ENCODE measurements at places on chromosomes 2 and 18.

DNA sequence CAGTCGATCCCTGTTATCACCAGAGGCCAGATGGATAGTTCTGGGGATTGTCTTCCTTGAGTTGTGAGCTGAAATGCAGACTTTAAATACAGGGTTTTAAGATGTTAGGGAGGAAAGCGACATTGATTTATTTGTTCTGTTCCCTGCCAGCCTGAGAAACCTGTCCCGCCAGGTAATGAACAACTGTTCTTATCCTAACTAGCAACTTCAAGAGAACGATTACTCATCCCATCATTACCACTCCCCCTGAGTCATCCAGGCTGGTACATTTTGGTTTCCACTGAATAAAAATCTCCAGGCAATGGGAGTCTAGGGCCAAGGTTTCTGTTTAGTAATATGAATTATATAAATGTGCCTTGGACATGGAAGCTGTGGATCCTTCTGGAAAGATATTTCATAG is 131.2 kb downstream of the LYPD6B start:
- no peak for DNase-seq

DNA sequence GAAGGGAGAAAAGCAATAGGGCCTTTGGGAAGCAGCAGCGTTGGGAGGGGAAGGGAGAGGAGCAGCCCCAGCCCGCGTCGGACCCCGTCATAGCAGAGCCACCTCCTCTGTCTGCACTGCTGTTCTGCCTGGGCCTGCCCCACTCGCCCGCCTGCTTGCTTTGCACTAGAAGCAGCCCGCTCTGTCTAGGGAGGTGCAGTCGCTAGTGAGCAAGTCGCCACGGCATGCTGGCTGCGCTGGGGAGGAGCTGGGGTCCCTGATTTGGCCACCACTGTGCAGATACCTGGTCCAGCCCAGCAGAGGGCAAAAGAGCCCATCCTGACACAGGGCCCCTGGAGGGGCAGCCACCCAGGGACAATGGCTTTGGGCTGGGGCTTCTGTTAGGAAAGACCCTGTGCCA is 8.0 kb upstream of the TMEM214 start:
- no peak for DNase-seq

- no peak for DNase-seq
Measured at GRCh38 chr2:119214453-119215037, 9.1 kb upstream of the STEAP3 start.

- DNase-seq = no peak
Measured at GRCh38 chr18:11050966-11051365, 98.4 kb downstream of the PIEZO2 start.

- DNase-seq = no peak
Measured at GRCh38 chr2:40037303-40037702, 258.2 kb upstream of the THUMPD2 start.

- no peak for DNase-seq
Measured at GRCh38 chr2:209499069-209499468, 75.2 kb downstream of the MAP2 start.

DNA sequence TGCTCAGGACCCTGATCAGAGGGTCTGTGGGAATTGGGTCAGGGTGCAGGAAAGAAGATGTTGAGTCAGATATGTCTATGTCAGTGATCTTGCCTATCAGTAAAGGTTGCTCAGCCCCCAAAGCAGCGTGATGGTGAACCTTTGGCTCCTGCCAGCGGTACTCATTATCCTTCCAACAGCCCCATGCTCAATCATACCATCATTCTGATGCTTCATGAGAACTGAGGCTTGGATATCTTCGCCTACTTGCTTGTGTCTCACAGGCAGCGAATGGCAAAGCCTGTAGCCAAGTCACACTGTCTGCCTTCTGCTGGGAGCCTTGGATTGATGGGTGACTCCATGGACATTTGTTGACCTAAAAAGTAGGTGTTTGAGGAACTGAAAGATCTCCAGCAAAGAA is 19.0 kb upstream of the TMEM214 start:
- no peak for DNase-seq

DNA sequence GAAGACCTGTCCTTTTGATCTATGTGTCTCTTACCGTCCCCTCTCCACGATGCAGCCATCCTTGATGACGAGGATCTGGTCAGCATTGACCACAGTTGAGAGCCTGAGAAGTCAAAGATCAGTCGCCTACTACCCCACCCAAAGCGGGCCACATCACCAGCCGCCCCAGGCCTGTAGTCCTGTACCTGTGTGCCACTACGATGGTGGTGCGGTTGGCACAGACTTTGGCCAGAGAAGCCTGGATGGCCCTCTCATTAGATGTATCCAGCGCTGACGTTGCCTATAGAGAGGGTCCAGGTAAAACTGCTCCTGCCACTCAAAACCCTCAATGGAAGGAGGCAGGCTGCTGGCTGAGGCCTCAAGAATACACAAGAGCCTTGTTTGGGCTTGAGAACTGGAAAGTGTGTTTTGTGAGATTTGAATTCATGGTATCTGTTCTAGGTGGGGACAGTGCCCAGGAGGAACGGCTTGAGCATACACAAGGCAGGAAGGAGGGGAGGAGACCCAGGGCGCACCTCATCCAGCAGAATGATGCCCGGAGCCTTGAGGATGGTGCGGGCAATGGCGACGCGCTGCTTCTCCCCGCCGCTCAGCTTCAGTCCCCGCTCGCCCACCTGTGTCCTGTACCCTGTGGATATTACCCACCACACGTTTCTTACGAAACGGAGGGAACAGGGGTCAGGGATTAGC is 3.8 kb downstream of the ZFAND2B start:
- no peak for DNase-seq

DNA sequence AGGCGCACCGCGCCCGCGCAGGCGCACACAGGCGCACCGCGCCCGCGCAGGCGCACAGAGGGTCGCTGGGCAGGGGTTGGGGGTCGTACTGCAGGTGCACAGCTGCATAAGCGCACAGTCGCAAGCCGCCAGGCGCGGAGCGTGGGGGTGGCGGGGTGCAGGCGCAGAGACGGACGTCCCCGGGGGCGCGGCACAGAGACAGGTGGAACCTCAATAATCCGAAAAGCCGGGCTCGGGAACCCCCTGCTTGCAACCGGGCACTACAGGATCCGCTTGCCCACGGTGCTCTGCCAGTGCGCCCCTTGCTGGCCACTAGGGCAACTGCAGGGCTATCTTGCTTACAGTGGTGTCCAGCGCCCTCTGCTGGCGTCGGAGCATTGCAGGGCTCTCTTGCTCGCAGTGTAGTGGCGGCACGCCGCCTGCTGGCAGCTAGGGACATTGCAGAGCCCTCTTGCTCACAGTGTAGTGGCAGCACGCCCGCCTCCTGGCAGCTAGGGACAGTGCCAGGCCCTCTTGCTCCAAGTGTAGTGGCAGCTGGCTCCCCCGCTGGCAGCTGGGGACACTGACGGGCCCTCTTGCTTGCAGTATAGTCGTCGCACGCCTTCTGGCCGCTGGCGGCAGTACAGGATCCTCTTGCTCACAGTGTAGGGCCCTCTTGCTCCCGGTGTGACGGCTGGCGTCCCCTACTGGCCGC is 34.9 kb downstream of the FAM110C start:
- no peak for DNase-seq

DNA sequence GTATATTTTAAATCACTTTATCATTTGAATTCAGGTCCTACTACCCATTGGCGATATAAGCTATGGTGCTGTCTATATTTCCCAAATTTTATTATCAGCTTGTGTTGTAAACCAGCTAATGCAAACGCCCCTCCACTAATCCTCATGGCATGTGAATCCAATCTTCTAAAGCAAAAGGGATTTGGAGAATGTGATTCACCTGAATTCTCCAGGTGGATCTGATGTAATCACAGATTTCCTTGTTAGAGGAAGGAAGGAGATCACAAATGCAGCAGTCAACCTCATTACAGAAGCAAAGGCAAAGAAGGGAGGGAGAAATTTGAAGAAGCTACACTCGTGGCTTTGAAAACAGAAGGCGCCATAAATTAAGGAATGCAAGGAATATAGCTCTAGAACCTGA is 431.1 kb upstream of the CDH19 start:
- DNase-seq = no peak

GRCh38 chr2:162277381-162277780 is 34.1 kb upstream of the FAP start:
- no peak for DNase-seq

- no peak for DNase-seq
Measured at GRCh38 chr2:137321566-137321965, 556.2 kb downstream of the THSD7B start.

GRCh38 chr2:31940920-31941319 is 69.9 kb downstream of the MEMO1 start:
- no peak for DNase-seq

DNA sequence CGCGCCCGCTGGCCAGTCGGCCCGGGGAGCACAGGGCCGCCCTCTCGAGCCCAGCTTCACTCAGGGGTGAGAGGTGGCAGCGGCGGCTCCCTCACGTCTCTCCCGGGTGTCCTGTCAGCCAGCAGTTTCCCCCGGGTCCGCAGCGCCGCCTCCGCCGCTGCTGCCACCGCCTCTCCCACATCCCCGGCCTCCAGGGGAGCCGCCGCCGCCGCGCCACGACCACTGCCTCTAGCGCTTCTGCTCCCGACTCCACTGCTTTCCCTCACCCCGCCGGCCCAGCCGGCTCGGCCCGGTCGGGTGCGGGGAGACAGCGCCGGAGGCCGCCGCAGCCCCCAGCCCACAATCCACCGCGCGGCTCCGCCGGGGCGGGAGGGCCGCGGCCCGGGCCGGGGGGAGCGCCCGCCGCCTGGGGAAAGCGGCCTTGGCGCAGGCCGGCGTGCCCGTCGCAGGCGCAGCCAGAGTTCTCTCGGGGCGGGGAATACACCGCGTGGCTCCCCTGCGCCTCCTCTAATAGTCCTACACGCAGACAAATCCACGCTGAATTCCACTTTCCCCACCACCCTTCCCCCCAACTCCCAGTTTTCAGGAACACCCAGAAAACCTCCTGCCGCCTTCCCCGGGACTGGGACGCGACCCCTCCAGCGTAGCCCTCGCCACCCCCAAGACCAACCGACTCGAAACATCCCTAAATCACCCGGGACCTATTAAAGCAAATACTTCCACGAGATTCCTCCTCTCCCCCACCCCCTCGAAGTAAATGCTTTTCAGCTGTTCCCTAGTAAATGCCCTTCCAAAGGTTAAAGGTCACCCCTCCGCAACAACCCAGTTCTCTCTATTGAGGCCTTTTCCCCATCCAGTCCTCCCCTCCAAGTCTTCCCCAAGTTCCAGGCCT is at the start of gene VPS54:
Gene VPS54, minus strand, starts transcription at position 346 of the 892 bp plus-strand sequence. CDS start 35,429 bp downstream, outside the sequence.
- no peak for DNase-seq

GRCh38 chr2:113967272-113967671 is 77.4 kb downstream of the ACTR3 start:
- DNase-seq = no peak

DNA sequence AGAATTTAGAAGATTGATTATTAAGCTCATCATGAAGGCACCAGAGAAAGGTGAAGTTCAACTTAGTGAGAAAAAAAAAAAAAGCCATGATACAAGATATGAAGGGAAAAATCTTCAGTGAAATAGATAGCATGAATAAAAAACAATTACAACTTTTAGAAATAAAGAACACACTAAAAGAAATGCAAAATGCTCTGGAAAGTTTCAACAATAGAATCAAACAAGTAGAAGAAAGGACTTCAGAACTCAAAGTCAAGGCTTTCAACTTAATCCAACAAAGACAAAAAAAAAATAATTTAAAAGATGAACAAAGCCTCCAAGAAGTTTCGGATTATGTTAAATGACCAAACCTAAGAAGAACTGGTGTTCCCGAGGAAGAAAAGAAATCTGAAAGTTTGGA is 105.5 kb downstream of the GRB14 start:
- DNase-seq = no peak

- no peak for DNase-seq
Measured at GRCh38 chr2:38245114-38245641, 131.9 kb downstream of the ATL2 start.

DNA sequence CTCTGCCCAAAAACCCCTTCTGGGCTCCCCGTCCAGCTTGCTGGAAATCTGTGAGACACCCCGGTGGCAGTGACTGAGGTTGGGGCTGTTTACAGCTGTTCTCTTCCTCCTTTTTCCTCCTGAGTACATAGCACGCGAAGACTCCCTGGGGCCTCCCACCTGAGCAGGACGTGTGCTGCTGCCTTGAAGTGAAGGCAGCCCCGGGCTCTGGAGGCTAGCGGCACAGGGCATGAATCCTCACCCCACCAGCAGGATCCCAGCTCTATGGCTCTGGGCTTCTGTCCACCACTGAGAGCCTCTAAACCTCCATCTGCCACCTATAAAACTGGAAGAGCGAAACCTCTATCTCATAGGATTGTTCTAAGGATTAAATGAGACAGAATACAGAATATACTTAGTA is 182.5 kb downstream of the TMEM163 start:
- DNase-seq = no peak
